ENCODE measurements at places on chromosomes 2 and 18. TPM values are rescaled to one million over a fixed set of nuclear protein-coding genes. Genes with fewer than 3 reads are reported as not detected.

Gene ABHD1
- total RNA-seq = not detected

DNA sequence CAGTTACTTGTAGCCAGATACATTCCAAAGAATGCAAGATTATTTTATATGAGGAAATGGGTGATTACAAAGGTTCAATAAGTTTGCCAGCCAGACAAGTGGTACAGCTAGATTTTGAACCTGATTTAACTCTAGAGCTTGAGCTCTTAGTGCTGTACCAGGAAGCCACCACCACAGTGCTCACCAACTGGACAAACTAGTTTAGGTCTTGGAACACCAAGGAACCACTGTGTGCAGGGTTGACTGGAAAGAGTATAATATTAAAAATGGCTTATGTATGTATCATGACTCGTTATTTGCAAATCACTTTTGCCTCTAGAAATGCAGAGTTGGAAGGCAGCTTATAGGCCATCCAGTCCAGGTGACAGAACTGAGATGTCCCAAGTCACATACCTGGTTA, 177.2 kb downstream of the TXNL1 start:
- DNase-seq = no peak

DNA sequence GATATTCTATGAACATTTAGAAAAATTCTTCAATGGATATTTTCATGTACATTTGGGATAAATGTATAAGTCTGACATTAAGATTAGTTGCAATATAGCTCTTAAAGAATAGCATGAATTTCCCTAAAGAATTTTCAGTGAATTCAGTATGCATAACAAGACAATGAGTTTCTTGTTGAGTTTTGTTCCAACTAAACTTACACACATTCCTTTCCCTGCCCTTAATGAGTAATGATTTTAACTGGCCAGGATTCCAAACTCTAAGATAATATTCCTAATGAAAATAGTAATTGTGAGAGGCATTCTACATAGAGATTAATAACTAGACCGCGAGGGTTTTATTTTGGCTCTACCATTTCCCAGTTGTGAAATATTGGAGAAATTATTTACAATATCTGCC, 390.3 kb upstream of the GALNT5 start:
- no peak for DNase-seq

DNA sequence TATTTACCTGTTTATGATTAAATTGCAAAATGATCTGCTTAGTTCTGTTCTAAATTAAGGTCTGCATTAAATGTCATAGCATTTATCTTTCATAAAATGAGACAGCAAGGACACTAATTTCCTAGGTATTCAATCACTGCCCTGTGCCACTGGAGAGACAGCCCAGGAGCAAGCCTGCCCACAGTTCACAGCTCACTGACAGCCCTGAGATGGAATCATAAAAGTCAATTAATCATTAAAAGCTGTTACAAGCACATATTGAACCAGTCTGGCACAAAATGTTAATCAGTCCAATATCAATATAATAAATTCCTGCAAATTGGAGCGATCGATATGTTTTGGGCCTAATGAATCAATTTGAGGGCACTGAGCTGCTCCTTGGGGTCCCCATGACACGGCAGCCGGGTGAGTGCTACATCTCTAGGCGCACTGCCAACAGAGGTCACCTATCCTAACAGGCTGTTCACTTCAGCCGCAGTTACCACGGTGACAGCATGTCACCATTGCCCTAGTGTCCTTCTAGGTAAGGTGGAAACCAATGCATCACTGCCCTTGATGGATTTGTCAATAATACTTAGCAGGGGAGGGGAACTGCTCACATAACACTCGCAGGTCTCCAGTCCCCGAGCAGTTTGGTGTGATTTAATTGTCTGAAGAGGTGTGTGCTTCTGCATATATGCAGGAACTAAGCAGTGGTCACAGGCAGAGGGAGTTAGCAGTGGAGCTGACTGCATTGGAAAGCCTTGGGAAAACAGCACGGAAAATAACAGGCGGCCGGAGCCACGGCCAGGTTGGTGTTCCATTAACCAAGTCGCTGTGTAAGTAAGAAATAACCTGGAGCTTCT, 47.3 kb downstream of the POU3F3 start:
- DNase-seq = no peak

DNA sequence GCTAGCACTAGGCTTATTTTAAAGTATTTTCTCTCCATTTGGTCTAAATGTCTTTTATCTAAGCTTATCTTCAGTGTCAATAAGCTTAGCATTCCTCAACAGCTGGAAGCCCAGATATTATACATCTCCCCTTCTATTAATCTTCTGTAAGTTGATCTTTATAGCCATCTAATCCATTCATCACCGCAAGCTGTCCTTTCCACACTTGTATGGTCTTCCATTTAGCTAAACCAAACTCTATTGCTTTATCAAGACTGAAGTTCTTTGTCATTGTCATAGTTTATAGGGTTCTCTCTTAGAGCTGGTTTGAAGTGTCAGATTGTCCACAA, 101.3 kb upstream of the GPR45 start:
- DNase-seq = no peak

DNA sequence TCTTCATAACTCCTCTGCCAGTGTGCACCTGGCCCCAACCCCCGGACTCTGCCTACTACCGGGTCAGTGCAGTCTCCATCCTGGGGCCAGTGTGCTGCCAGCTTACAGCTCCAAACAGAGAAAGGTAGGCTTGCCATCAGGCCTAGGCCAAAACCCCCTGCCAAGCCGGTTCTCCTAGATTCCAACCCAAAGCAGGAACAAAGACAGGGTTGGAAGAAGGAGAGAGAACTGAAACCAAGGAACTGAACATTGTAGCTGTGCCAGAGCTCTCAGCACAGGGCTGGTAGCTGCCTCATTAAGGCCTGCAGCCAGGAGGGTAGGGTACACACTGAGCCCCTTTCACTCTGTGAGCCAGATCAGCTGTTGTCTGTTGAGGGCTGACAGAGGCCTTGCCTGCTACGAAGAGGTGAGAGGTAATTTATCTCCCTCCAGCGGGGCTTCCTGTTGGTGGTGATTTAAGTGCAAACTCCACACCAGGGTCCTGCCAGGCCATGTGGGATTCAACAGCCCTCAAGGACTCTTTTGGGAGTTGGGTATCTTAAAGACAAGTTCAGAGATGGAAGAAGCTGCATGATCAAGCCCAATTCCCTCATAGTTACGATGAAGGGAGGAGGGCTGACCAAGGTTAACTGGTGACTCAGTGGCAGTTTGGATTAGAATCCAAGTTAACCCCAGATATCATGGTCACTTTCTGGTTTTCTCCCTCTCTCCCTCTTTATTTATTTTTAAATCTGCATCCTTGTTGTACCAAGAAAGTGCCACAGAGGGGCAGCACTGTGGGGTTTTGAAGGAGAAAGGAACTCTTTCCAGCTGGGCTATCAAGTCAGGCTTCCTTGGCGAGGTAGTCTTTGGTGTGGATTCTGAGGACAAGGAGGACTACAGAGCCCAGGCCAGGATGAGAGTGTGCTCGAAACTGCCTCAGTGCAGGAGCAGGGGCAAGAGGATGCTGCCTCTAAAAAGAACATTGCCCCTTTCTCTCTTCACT, 48.1 kb downstream of the CYRIA start:
- DNase-seq = no peak

- DNase-seq = no peak
Observed at GRCh38 chr2:150266931-150267330, 220.5 kb downstream of the RND3 start.

GRCh38 chr2:14540015-14540414, 92.5 kb upstream of the LRATD1 start:
- DNase-seq = no peak

DNA sequence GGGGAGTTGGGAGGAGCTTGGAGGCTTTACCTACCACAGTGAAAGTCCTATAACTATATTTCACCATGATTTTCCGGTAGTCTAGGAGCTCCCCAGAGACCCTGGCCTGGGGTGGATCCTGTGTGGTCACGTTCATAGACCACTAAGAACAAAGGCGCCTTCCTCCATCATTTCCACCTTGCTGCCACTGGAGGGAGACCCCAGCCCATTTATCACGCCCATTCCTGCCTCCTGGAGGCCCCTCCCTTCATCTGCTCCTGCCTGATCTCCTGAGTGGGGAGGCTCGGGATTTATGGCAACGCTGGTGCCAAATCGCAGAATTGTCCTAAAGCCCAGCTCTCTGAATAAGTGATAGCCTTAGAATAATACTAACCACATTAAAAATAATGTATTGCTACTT, 507.6 kb upstream of the SPHKAP start:
- no peak for DNase-seq

DNA sequence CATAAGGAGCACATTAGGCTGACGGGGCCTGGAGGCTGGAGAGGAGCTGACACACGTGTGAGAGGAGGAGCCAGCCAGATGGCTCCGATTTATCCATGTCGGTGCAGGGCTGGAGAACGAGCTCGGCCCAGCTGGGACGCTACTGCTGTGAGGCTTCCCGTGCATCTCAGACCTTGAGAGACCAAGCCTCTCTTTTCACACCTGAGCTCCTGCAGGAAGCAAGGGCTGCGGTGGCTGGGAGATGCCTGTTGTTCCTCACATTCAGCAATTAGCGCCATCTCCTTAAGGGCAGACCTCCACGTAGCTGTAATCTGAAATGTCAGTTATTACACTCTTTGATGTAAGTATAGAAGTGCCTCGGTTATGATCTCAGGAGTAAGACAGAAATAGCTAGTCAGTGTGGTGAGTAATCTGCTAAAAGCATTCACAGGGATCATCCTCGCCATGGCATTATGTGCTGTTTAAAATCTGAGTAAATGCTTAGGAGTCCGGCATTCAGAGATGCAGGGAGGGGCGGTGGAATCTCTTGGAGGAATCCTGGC, 107.9 kb downstream of the PRKCE start:
- no peak for DNase-seq

DNA sequence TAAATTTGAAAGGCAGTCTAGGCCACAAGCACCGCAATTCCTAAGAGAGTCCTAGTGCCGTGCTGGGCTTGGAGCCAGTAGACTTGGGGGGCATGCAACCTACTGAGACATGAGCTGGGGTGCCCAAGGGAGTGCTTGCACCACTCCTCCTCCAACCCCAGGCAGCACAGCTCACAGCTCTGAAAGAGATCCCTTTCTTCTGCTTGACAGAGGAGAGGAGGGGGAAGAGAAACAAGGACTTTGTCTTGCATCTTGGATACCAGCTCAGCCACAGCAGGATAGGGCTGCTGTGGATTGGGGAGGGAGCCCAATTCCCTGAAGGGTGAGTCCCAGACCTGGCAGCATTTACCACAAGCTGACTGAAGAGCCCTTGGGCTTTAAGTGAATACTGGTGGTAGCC, 134.6 kb downstream of the TMEM131 start:
- no peak for DNase-seq

DNA sequence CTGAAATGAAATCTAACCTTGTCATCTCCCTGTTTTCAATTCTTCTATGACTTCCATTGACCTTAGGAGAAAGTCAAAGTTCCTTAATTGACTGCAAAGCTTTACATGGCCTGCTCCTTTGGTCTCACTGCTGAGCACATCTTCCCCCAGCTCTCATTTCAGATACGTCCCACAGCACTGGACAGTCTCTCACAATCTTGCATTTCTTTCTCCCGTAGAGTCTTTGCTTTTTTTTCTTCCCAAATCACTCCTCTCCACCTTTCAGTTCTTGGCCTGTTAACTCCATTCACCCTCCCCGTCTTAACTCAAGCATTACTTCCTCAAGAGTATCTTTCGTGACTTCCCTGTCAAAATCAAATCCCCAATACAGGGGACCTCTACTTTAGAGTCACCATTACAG, 67.2 kb downstream of the DDX1 start:
- no peak for DNase-seq

DNA sequence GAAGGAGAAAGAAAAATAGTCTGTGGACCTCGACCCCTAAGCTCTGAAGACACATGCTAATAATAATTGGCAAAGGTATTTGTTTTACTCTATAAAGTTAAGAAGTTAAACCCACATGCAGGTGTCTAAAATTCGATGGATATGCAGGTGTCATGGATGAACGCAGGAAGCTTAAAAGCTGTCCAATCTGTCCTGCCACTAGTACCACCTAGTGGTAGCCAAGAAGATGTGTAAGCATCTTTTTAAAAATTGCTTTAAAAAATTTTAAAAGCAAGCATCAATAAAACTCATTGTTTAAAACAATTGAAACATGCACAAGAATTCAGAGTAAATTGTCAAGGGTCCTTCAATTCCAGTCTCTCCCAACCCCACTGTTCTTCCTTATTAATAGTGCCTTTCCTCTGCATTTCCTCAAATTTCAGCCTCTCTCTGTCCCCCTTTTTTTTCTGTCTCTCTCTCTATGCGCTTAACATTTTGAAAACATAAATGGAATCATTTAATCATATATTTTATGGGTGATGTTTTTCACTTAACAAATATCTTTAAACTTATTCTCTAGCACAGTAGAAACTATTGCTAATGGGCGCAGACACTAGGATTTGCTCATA, 30.6 kb upstream of the PPP3R1 start:
- no peak for DNase-seq

DNA sequence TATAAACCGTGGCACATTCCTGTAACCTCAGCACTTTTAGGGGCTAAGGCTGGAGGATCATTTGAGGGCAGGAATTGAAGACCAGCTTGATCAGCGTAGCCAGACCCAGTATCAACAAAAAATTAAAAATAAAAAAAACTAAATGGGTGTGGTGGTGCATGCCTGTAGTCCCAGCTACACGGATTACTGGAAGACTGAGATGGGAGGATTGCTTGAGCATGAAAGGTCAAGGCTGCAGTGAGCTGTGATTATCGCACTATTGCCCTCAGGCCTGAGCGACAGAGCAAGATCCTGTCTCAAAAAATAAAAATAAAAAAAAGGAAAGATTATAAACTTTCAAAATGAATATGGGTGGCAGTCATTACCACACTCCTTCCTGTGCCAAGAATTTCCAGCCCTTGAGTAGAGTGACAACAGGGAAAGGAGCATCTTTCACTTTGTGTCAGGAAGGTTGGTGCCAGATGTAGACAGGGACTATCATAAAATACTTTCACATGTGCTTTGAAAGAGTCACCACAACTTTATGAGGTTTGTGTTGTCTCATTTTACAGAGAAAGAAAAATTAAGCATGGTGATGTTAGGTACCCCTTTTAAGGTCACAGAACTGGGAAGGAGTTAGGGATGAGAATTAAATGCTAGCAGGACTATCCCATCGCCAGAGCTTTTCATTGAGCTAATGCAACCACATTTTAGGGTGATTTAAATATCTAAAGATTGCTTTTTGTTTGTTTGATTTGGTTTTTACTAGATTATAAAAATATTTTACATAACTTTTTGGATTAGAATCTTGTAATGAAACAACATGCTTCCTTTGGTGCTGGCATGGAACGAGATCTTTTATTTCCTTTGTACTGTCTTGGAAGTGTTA, 1617.4 kb upstream of the ACVR2A start:
- no peak for DNase-seq

DNA sequence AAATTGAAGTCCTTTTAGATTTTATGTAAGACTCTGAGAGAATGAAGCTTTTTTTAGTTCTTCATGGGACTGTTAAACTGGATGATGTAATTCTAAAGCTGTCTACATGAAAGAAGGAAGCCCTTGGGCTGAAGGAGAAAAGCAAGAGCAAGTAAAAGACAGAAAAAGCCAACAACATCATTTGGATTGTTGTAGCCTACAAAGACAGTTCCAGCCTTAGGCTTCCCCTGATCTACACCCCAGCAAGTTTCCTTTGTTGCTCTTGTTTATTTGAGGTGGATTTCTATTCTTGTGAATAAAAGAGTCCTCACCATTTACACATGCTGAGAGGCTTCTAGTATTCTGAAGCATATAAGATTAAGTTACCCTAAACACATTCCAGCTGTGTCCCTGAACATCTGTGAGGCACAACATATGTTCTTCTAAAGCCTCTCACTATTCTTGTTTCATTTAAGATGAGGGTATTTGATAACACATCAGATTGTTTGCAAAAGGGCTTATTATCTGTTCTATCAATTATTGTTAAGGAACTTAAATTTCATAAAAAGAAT, 377.8 kb downstream of the LNPK start:
- peak; percentile 51 for DNase-seq
